GM18507 (cell line): ENCODE measurements at places on chromosomes 16 and 17.

DNA sequence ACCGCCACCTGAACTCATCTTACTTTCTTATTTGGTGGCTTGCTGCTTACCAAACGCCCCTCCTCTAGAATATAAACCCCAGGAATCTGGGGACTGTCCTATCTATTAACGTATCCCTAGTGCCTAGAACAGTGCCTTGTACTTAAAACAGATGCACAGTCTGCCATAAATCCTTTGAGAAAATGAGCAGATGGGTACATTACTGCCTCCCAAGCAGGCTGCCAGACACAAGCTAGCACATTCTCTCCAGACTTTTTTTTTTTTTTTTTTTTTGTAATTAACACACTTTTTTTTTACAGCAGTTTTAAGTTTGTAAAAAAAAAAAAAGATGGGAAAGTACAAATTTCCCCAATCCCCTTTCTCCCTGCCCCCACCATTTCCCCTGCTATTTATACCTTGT is 57.3 kb upstream of the RPL38 start:
- DNase-seq: no peak

- no peak for DNase-seq
These were observed 379 bp downstream of the SNX29 start for GRCh38 chr16:11976850-11977375.

DNA sequence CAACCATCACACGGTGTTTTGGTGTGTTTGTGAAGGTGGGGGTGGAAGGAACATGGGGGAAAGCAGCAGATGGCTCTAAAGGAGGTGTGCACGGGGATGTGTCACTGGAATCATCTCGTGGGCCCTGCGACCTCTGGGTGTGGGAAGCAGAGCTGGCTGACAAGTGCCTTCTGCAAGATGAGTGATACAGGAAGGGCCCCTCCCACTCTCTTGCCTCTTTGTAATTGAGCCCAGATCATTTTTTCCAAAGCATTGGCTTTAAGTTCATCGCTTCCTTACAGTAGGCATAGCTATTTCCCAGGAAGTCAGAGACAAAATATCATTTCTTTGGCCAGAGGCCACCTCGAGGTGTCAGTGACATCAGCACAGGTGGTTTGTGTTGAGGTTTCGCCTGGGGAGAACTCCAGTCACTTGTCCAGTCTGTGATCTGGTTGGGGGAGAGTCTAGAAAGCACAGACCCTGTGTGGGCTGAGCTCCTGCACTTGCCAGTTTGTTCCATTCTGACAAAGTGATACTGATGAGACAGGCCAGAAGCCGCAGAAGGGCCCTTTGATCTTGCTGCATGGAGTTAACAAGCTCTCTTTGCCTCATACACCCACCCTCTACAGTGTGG is 20.6 kb upstream of the SNTB2 start:
- DNase-seq: no peak

DNA sequence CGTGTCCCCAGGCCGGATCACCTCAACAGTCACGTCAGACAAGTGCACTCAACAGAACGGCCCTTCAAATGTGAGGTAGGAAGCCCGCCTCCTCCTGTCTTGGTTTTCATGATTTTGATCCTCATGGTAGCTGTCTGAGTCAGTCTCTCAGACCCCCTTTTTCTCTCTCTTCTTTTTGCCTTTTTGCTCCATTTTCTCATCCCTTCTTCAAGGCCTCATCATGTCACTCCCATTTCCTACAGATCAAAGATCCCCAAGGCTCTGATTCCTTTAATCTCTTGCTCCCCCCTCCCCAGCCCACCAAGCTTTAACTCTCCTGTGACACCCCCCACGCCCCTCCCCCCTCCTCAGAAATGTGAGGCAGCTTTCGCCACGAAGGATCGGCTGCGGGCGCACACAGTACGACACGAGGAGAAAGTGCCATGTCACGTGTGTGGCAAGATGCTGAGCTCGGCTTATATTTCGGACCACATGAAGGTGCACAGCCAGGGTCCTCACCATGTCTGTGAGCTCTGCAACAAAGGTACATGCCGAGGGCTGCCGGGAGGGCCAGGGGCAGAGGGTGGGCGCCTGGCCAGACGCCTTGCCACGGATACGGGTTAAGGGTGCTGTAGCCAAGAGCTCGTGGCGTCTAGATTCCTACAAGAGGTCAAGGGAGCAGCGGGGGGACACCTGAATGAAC is 2.0 kb downstream of the MAZ start:
- DNase-seq: no peak

GRCh38 chr17:65121916-65122806 is 15.0 kb upstream of the RGS9 start:
- DNase-seq: no peak

GRCh38 chr17:12928736-12929135 is 89.1 kb downstream of the ELAC2 start:
- no peak for DNase-seq

GRCh38 chr17:39627047-39627711 is 427 bp downstream of the PPP1R1B start:
- DNase-seq: no peak

DNA sequence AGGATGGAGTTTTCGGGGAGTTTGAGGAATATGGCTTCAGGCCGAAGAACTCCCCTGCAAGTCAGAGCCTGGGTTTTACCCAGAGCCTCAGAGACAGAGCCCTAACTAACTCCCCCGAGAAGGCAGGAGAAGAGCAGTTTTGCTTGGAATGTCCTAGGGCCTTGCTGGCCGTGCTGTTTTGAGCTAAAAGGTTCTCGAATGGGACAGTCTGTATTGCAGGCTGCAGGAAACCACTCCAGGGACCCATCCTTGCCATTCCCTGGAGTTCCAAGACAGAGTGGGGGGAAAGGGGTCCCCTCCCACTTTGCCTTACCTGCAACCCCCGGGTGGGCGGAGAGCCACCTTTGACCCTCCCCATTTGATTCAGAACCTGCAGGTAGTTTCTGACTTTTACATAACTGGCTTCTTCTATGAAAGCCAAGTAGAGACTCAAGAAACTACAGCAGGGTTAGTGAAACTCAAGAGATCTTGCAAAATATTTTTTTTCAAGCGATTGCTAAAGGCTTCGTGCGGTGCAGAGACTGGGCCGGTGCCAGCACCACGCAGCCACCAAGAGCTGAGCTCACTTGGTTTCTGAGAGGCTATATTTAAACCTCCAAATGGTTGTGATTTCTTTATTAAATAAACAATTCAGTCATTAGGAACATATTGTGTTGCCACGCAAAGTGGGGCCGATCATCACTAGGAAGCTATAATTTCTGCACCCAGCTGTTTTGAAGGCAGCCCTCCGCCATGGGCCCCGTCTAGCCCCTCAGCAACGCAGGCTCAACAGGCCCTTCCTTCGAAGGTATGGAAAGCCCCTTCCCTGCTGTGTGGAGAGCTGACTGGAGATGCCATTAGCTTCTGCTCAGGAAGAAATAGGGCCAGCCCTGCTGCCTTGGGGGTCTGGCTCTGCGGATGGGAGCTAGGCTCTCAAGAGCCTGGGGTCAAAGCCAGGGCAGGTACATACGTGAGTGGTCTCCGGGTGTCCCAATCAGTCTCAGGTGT is 223.0 kb downstream of the NTN1 start:
- no peak for DNase-seq

GRCh38 chr16:4323845-4324488 is 8.1 kb downstream of the GLIS2 start:
- no peak for DNase-seq

DNA sequence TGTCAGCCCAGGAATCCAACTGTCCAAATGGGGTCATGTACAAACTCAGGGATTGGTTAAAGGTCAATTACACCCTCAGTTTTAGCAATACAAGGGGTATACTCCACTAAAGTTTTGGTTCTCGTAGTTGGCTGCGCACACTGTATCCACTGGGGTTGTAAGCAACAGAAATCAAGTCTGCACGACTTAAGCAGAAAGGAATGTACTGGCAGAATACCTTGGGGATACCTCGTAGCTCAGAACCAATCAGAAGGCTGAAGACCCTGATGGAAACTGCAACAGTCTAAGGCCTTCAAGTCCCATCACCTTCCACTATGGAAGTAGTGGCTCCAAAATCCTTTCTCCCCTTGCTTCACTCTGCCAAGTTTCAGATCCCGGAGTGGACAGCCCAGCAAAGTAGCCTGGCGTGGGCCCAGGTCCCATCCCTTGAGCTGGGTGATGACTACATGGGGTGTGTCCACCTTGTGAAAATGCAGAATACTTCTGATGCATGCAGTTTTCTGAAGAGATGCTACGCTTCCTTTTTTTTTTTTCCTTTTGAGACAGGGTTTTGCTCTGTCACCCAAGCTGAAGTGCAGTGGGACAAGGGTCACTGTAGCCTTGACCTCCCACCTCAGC is 21.1 kb upstream of the RPH3AL start:
- DNase-seq: no peak

DNA sequence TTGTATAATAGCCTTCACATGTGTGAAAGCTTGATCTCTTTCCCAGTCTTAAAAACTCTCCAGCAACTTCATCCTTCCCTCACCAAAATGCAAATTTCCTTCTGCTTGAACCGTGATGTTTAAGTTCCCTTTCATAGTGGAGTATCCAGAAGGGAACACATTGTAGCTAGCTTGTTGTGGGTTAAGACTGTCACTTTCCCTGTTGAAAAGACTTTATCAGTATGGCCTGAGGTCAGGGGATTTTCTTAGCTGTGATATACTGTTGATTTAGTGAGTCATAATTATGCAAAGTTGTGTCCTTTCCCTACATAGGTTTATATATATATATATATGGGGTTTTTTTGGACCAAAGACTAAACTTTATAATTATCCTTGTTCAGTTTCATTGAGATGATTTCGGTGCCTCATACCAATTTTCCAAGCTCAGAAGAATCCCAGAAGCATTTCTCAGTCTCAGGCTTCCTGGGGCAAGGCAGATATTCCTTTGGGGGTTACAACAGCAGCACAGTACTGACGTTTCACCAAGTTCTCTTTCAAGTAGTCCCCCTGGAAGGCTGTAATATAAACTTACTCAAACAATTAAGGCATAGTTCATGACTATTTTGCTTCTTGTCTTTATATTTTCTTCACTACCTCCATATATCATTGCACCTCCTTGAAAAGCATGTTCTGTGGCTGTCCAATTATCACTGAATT is 35.7 kb downstream of the ESRP2 start:
- no peak for DNase-seq
